ENCODE measurements at places on chromosomes 4 and X.

- DNase-seq: no peak
Observed at GRCh38 chrX:71664889-71665491, 2.4 kb upstream of the LOC101059915 start.

DNA sequence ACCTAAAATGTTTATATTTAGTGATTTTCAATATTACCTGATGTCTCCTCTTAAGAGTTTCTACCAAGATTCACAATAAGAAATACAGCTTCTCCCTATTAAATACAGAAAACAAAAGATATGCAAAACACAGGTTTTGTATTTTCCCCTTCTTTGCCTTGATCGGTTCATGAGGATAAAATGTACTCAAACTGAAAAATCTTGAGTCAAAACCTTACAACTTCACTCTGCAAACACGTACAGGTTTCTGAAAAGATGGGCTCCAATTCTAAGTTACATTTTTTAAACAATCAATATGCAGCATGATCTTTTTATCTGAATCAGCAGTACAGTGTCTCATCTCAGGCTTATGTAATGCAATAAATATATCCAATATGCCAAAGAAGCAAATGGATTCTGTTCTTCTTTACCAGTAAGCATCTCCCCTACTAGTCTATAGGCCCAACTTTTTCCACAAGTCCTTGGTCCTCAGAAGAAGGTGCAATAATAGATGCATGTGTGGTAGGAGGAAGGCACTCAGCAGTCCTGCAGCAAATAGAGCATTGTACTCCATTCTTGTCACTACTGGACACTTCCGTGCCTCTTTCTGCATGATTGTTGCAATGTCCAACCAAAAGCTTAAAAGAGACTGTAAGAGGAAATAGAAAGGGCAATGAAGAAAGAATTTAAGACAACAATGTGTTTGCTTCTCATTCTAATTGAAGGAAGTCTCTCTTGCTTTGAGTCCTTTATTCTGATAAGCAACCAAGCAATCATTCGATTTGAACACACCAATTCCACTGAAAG, 3.2 kb downstream of the MAPK10 start:
- DNase-seq: no peak

DNA sequence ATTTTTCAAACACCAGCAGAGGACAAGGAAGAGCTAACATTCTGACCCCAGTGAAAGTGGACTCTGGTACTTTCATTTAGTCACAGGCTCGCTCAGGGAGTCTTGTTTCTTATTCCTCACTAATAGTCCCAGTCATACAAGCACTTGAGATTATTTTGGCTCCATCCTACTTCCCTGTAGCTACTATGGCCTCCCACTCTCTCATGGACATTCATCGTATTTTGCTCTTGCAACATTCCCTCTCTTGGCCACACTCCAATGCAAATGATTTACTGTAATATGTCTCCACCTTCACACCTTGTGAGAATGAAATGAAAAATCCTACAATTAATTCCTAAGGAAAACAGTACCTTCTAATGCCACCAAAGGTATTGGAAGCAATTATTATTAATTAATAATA, 21.3 kb downstream of the PLRG1 start:
- DNase-seq: no peak

DNA sequence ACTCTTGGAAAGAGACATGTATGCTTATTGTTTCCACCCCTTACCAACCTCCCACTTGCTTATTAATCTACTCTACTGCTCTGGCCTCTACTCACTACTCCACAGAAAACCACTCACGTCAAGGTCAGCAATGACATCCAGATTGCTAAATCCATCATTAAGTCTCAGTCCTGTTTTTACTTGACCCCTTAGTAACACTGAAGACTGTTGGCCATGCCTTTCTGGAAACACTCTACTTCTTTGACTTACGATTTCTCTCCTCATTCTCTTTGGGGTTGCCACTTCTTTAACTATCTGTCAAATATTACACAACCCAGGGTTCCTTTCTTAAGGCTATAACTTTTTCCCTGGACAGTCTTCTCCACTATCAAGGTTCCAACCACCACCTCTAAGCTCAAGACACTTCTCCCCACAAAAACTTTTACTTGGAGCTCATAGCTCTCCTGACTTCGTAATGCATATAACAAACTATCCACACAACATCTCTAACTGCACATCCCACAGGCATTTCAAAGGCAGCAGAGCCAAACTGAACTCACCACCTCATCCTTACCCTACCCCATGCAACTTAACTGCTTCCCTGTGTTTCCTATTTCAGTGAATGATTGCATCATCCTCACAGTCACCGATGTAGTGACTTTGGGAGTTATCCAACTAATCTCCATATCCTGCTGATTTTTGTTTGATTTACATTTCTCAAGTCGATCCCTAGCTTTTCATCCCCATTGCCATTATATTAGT, 15.8 kb upstream of the MAGEA4 start:
- no peak for DNase-seq

DNA sequence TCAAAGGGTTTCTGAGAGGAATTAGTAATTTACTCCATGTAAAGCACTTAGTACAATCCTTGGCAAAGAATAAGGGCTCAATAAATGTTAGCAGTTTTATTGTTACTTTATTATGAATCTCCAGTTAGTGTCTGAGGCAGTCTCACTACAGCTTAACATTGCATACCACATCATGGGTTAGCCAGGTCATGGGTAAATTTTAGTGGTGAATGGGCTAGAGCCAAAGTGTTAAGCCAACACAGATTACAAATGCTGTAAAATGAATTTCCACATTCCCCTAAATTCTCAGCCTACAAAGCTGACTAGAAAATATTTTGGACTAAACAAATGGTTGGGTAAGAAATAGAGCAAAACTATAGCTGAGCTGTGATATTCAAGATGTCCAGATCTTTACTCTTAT, 72.4 kb downstream of the NRK start:
- DNase-seq: no peak
